Posterior cingulate gyrus (tissue), 11 donors: ENCODE measurements at places on chromosomes 4 and X.

GRCh38 chrX:123263747-123264146 lies 79.7 kb downstream of the GRIA3 start:
- no peak for DNase-seq

DNA sequence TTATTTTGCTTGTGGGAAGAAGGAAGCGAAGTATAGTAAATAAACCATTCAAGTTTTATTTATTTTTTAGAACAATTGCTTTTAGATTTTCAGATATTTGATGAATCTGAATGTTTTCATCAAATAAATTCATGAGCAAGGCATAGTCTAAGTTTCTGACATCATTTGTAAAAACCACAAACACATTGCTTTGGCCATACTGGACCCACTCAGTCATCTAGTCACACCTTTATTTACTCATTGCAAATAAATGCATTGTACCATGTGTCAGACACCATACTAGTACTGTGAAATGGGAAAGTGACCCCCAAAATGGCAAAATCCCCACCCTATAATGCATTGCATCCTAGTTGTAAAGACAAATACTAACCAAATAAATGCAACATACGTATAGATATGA lies 449.1 kb upstream of the SMIM31 start:
- no peak for DNase-seq

- no peak for DNase-seq
Observed at GRCh38 chr4:159566786-159567185, 463.9 kb downstream of the RAPGEF2 start.

DNA sequence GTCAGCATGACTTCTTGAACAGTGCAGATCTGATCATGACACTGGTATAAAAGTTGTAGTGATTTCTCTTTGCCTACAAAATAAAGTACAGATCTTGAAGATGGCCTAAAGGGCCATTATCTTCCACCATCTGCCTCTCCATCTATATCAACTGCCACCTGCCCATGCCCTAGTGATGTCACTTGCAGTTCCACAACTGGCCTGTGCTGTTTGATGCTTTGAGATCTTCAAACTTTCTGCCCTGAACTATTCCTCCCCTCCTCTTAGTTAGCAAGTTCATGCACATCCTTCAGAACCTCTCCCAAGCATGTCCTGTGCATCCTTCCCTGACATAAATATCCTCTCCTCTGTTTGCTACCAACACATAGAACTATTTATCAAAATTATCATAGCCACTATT lies 217.0 kb downstream of the SOWAHB start:
- DNase-seq = no peak

- no peak for DNase-seq
Observed at GRCh38 chr4:100366213-100366612, 151.6 kb downstream of the EMCN start.

DNA sequence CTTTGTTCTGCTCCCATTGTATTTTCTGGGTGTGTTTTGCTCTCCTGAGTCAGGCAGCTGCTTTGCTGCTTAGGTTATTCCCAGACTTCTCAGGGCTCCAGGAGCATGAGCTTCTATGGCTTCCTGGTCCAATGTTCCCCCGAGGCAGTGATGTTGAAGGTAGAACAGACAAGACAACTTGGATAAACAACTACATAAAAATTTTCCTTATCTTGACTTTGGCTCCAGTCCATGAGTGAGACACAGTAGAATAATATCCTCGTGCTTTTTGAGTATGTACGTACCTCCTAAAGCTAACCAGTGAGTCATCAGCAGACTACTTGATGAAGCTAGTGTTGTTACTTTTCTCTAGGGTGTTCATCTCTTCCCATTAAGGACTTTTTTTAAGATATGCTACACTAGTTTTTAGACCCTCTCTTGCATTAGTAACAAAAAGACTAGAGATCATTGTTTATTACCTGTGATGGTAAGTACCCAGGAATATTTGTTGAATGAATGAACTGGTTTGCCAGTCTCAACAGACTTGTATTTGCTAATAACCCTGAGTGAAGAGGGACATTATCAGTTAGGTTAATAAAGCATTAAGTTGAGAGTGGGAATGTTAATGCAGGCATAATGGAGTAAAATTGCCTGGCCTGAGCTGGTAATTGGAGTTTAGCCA lies 131.9 kb downstream of the FHIP1A start:
- DNase-seq = no peak

DNA sequence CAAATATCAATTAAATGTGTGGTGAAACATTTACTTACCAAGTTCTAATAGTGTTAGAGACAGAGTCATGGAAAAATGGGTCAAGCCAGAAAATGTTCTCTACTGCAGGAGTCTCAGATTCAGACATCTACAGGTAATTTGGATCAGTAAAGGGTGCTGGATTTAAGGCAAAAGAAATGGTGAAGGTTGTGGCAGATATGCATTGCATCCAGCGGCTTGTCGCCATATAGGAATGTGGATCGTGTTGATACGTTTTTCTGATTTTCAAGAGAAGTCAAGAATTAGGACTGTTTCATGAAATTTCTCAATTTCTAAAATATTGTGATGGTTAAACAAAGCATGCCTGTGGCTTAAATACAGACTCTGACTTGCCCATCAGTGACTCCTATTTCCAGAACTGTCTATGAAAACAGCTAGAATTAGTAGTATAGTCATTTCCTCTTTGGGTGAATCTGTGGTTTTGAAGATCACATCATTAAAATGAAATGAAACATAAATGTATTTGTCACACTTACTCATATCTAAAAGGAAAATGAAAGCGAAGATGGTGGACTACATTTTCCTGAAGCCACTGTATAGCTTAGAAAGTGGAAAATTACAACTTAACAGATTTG lies 110.1 kb upstream of the VEGFC start:
- no peak for DNase-seq

DNA sequence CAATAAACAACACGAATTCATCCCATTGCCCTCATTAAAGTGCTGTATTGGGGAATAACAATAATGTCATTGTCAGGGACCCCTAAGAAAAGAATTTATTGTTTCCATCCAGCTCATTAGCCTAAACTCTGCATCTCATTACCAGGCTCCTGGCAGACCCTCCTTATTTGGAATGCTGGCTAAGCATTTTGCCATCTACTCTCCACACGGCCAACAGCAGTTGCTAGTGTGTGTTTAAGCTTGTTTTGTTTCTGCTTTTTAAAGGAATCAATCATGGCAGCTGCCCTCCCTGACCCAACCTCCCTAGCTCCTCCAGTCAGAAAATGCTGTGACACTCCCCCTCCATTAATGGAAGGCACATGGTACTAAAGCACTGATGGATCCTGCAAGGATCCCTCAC lies 43.5 kb downstream of the GATB start:
- no peak for DNase-seq

GRCh38 chrX:153340111-153340510 lies 6.2 kb downstream of the ZNF275 start:
- DNase-seq = no peak

GRCh38 chr4:16238327-16238726 lies 12.1 kb upstream of the TAPT1 start:
- no peak for DNase-seq

GRCh38 chr4:137526681-137527080 lies 5.6 kb downstream of the PCDH18 start:
- no peak for DNase-seq

DNA sequence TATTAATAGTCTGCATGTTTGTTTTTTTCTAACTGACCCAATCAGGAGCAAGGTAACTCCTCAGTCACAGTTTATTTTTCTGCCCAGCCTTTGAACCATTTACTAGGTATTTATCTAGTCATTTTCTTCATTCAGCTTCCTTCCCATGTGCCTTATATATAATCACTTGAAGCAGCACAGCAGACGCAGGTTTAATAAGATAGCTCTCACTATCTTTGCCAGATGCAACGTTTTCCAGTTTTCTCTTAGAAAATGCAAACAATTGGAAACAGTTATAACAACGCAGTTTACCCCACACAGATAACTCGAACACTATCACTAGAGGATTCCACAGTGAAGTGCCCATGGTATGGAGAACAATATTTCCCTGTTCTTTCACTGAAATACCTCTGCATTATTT lies 56.4 kb upstream of the NFKB1 start:
- no peak for DNase-seq

DNA sequence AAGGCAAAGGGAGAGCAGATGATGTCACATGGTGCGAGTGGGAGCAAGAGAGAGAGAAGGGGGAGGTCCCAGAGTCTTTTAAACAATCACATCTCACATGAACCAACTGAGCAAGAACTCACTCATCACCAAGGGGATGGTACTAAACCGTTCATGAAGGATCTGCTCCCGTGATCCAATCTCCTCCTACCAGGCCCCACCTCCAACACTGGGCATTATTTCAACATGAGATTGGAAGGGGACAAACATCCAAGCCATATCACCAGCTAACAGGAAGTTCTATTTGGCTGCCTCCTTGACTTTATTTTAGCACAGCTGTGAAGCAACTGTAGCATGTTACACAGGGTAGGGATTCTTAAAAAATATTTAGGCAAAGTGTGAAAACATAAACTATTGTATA lies 102.5 kb downstream of the DDIT4L start:
- DNase-seq = no peak

- no peak for DNase-seq
Observed at GRCh38 chr4:143021384-143021783, 163.3 kb upstream of the USP38 start.

- DNase-seq = no peak
Observed at GRCh38 chr4:161717084-161717483, 446.7 kb downstream of the FSTL5 start.

- DNase-seq = no peak
Observed at GRCh38 chr4:90474484-90474883, 347.3 kb downstream of the CCSER1 start.

- DNase-seq = no peak
Observed at GRCh38 chrX:75989806-75990590, 182.9 kb upstream of the PBDC1 start.

GRCh38 chr4:187276736-187277408 lies 553.2 kb upstream of the FAT1 start:
- no peak for DNase-seq

GRCh38 chr4:56118055-56118454 lies 169.3 kb downstream of the CEP135 start:
- no peak for DNase-seq

- no peak for DNase-seq
Observed at GRCh38 chrX:47156611-47157520, 11.8 kb downstream of the RBM10 start.

DNA sequence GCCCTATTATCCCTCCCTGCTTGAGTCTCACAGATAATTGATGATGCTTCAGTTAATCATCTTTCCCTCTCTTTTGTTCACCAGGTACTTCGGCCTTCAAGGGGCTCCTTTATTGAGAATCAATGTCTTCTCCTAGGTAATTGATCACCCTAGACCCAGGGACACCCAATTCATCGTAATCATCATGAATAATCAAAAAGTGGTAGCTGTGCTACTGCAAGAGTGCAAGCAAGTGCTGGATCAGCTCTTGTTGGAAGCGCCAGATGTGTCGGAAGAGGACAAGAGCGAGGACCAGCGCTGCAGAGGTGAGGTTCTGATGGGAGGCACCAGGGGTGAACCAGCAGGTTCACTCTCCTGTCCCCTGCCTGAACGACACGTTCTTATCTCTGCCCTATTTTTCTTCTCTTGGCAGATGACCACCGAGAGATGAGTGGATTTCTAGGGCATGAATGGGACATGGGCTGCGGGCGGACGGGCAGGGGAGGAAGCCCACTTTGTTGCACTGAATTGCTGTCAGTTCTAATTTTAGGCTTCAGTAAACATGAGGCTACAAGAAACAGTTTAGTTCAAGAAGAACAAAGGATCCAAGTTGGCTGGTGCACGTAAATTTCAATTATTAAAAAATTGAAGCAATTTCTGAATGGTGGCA lies 80.5 kb downstream of the ALPK1 start:
- DNase-seq = no peak

- no peak for DNase-seq
Observed at GRCh38 chrX:124501586-124501985, 155.2 kb downstream of the SH2D1A start.

DNA sequence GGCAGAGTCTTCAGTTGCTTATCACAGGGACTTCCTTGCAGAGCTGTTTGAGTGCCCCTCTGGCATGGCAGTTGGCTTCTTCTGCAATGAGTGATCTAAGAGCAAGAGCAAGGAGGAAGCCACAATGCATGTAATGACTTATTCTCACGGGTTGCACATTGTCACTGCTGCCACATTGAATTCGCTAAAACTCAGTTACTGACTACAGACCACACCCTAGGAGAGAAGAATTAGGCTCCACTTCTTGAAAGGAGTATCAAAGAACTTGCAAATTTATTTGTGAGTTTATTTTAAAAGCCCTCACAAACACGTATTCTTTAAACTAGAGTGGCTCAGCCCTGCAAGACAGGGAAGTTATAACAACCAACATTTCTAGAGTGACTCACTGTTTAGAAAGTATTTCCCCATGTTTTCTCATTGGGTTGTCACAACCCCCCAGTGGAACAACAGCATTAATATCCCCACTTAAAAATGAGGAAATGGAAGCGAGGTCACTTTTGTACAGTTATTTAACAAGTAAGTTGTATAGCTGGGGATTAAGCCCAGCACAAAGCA lies 32.4 kb upstream of the RBPJ start:
- no peak for DNase-seq
